NK-92 treated with Interleukin-12 subunit alpha and Interleukin-12 subunit beta, amount 100 ng/mL, for 24 hours (cell line): ENCODE measurements at places on chromosomes 7 and 10.

DNA sequence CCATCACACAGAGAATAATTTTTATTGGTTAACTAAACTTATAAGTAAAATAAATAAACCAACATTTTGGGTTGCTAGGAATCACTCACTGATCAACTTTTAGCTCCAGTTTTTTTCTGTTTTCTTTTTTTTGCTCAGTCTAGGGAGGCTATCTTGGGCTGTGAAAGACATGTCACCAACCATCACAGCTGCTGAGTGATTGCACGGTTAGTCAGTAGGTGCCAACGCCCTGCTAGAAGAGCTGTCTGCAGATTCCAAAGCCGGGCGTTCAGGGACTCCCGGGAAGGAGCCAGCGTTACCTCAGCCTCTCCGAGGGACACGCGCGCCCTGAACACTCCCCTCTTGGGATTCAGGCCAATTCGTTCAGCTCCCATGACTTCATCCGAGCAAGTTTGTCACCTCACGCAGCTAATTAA is 604 bp upstream of the STAM start:
- DNase-seq, result no peak

DNA sequence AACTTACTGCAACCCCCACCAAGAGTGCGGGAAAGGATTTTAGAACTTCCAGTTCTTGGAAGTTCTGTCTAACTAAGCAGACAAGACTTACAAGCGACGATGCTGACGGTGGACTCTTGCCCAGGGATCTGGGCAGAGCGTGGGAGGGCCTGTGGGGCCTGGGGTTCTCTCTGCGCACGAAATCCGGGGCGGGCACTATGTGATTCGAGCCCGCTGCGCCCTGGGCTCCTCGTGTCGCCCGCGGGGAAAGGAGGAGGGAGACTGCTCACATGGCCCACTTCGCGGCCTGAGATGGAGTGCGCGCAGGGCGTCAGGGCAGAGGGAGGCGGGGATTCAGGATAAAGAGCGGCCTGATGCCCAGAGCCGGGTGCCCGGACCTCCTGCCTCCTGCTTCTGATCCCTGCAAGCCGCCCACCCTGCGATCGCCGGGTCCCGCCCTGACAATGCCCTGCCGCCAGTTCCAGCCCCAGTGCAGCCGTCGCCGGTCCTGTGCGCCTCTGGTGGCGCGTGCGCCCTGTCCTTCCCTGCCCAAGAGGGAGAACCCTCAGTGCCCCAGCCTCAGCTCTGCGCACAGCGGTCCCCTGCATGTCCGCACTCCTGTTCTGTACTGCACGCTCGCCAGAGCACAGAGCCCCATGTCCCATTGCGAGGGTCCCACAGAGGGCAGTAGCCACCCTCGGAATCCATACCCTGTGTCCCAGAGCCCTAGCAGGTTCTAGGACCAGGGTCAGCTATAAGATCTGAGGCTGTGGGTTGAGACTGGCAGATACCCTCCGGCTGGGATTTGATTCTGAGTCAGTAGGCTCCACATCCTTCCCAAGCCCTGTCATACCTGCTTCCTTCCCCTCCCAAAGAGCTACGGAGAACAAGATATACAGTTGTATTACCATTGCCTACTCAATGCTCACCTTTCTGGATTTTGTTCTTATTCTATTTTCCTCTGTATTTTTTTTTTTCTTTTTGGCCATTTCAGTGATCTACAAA is 99.4 kb upstream of the TMEM106B start:
- DNase-seq, result no peak

GRCh38 chr7:80940539-80941207 is 21.8 kb upstream of the SEMA3C start:
- no peak for DNase-seq

DNA sequence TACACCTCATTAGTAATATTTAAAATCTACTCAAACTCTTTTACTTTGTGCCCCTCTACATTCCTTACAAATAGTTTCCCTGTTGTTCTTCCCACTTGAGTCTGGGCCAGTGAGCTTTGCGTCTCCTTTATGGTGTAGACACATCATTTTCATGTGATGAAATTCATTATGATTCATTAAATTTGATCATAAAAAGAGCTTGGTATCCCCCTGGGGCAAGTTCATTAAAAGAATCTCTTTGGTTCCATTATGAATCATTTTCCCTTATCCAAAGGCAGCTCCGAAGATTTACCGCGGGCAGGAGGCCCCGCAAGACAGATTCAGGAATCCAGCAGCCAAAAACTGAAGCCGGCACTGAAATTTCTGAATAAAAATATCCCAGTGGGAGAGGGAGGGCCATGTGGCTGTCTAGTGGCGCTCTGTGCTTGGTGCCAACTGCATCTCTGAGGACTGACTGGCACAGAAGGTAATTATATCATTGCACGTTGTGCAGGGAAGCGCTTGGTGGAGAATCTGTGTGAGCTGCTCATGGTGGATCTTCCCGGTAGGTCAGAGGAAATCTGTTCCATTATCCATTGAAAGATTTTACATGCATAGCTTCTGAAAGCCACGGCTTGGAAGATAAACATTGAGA is 151.4 kb upstream of the PITRM1 start:
- DNase-seq, result no peak

DNA sequence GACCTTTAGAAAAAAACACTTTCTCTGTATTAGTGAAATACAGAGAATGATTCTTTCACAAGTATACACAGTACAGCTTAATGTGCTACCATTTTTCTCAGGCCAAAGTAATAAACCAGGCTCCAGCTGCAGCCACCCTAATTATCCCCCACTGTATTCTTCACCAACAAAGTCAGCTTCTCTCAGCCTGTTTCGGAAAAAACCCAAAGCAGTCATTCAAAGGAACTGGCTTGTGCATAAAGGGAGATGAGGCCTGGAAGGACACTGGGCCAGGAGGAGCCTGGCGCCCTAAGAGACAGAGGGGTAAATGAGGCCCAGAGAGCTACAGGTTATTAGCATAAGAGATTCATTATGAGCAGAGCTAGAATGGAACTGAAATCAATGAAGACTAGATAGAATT is 9.2 kb downstream of the USP54 start:
- no peak for DNase-seq
